NCI-H187 treated with DMSO at 0.1 percent for 48 hours (cell line): ENCODE measurements at places on chromosomes 6 and 20.

DNA sequence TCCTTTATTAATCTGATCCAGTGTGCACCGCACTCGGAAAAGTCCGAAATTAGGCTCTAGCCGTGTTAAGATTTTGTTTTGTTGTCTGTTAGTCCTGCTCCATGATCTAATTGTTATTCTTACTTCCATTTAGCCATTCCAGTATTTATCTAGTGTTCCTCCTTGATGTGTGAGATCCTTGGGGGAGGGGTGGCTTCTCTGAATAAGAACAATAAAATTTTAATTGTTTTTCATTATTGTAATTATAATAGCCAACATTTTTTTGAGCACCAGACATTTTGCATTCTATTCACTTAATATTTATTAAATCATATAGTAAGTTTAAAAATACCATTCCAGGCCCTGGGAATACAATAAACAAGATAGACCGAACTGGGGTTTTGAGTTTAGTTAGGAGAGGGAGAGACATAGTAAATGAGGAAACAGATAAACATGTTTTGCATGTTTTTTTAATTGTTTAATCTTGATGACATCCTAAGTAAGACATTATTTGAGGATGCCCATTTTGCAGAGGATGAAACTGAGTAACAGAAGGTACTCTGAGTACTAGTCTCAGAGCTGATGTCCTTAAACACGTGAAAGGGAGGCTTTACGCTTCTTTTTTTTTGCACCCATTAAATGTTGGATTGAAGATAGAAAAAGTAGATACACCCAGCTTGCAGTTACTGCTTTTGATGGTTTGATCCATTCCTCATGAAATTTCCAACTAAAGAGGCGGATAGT is 1.2 kb downstream of the CBFA2T2 start:
- no peak for DNase-seq

GRCh38 chr6:45625191-45625664 is 247.5 kb upstream of the SUPT3H start:
- no peak for DNase-seq

DNA sequence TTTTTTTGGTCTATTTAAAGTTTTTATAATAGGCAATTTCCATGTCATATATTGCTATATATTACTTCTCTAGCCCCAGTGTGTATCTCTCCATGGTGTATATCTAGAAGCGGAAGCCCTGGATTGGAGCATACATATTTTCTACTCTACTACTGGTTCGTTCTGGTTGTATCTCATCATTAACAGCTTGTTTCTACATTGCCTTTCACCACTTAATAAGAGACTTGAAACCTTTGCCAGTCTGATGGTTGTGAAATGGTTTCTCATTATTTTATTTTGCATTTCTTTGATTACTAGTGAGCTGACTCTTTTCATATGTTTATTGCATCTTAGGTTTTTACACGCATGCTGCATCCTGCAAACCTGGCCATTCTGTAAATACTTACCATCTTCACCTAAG is 3.6 kb downstream of the DSTN start:
- no peak for DNase-seq

- DNase-seq: no peak
Measured at GRCh38 chr20:63740070-63740626, 572 bp downstream of the SLC2A4RG start.

DNA sequence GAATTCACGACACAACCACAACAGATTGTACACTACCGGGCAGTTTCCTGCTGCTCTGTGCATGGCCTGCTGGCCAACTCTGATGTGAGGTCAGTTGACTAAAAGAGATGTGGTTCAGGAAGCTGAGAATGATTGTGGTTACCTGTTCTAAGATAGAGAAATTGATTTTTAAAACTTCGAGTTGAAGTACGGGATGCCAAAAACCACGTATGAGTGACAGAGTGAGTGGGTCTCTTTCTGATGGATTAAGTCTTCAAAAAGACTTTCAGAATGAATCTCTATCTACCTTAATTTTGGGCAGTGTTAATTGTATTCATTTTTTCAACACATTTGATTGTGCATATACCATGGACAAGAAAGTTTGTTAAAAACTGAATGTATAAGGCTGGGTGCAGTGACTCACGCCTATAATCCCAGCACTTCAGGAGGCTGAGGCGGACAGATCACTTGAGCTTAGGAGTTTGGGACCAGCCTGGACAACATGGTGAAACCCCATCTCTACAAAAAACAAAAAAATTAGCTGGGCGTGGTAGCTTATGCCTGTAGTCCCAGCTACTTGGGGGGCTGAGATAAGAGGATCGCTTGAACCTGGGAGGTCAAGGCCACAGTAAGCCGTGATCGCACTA is 121.2 kb downstream of the SGK1 start:
- no peak for DNase-seq

DNA sequence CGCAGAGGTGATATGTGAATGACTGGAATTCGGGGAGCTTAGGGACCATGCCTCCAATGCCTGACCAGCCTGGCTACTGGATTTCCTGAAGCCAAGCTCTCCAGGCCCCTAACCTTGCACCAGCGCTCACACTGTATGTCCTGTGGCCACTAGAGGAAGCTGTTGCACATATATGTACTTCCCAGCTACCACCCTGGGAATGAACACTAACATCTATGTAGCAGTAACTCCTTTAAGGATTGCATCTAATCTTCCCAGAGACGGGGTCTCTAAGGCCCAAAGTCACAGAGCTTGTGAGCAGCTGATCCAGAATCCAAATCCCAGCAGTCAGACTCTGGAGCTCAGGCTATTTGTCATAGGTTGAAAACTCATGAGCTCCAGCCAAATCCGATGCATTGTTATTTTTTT is 20.4 kb upstream of the BPIFB1 start:
- DNase-seq: no peak

DNA sequence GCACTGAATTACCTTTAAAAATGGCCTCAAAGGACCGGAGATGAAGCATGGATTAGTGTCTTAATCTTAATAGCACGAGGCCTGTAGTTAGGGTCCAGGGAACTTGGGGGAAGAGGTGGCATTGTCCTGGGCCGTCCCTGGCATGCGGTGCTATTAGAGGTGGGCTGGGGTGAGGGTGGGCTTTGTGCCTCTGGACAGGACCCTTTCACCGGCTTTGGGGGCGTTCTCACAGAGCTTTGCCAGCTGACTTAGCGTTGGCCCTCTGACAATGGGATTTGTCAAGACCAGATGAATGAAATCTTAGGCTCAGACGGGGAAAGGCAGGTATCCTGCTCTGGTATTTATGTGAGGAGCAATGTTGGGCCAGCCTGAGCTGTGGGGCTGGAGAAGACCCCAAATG is 59.6 kb downstream of the ERMARD start:
- DNase-seq: no peak

DNA sequence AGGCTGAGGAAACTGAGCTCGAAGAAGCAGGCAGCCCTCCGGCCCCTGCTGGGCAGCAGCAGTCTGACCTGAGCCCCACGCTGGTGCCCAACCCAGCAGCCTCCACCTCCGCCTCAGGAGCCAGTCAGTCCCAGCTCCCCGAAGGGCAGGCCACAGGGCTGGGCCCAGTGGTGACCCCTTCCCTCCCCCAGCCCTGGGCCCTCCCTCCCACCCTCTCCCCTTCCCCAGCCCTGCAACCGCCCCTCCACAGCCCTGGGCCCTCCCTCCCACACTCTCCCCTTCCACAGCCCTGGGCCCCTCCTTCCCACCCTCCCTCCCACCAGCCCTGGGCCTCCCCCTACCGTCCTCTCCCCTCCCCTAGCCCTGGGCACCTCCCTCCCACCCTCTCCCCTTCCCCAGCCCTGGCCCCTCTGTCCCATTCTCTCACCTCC is 115.0 kb downstream of the TAF4 start:
- DNase-seq: no peak

- no peak for DNase-seq
Measured at GRCh38 chr6:106162921-106163320, 76.8 kb downstream of the PRDM1 start.

- DNase-seq: no peak
Measured at GRCh38 chr20:8076306-8077136, 55.5 kb upstream of the PLCB1 start.

DNA sequence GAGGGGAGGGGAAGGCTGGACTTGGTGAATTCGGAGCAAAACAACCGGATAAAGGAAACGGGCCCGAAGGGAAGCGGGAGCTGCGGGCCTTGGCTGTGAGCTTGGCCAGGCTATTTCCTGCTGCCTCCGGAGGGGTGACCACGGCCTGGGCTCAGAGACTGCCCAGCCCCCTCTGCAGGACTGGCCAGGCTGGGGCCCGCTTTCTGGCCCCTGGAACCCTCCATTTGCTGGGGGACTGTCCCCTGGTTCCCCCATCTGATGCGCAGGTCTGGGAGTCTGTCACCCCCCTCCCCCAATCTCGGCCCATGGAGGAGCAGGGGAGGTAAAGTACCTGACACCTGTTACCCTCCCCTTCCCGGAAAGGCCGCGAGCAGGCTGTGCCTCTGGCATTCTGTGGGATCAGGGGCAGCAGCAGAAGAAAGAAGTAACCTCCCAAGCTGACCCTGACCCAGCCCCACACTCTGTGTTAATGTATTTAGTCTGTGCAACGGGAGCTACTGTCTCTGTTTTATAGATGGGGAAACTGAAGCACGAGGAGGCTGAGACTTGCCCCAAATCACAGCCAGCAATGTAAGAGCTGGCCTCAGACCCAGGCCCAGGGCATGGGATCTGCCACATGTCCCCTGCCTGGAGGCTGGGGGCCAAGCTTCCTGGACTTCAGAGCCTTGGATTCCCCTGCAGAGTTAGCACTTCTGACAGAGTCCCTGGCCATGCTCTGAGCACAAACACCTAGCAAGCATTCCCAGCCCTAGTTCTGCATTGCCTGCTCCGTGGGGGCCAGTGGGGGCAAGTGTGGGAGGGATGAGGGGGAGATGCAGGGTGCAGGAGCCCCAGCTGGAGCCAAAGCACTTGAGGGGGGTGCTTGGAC is 3.5 kb downstream of the C20orf204 start:
- no peak for DNase-seq

DNA sequence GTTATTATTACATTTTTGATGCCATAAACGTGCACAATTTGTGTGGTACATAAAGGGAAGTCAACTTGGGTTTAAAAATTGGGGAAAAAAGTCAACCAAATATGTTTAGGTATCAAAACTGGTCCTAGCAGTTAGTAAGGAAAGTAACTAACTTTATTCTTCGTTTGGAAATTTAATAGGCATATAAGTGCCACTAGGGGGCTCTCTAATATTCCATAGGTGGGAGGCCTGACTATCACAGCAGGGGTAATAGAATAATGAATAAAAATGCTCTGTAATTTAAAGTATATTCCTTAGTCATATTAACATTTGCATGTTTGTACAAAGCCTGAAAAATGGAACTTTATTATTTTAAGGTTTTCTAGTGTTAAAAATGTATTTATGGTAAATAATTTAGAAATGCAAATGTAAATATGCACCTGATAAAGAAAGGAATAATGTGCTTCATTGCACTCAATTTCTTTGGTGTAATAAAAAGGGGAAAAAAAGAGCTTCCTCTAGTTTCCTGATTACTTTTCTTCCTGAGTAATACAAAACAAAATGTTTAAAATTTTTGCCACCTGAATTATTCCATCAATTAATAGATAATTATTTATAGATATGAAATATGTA is 125.7 kb upstream of the HDAC2 start:
- DNase-seq: peak; percentile 3

- DNase-seq: no peak
Measured at GRCh38 chr20:38445381-38445796, 10.3 kb upstream of the SNHG17 start.

GRCh38 chr6:44053760-44054556 is 73.3 kb downstream of the MRPL14 start:
- no peak for DNase-seq

DNA sequence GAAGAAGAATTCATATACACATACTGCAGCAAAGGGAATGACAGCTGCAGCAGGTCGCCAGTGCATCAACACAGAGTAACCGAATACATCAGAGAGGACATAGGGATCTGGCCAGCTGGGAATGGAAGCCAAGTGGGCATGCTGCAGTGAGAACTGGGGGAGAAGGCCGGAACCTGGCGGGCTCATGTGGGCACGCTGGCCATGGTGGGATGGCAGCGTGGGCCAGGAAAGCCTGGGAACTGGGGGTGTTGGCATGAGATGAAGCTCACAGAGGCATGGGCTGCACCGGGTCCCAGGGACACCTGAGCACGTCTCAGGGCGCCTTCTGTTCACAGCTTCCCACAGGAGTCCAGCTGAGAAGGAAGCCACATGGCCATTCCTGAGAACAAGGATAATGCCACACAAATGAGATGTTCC is 139.5 kb upstream of the AGPAT4 start:
- no peak for DNase-seq

- DNase-seq: no peak
Measured at GRCh38 chr6:81744131-81744530, 8.3 kb downstream of the TENT5A start.

DNA sequence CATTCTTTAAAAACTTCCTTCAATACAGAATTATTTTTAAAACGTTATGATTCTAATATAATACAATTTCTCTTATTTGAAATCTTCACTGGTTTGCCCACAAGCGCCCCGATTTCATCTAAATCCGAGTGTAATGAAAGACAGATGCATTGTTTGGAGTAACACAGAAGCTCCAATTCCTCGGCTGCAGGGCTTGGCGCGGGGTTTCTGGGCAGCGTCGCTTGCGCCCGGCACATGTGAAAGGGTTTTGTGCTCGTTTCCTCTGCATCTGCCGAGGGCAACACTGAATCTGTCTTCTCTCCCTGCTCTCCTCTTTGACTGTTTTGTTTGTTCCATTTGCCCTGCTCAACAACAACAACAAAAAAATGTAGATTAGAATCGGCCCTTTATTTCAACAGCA is 248.6 kb upstream of the QKI start:
- DNase-seq: no peak

DNA sequence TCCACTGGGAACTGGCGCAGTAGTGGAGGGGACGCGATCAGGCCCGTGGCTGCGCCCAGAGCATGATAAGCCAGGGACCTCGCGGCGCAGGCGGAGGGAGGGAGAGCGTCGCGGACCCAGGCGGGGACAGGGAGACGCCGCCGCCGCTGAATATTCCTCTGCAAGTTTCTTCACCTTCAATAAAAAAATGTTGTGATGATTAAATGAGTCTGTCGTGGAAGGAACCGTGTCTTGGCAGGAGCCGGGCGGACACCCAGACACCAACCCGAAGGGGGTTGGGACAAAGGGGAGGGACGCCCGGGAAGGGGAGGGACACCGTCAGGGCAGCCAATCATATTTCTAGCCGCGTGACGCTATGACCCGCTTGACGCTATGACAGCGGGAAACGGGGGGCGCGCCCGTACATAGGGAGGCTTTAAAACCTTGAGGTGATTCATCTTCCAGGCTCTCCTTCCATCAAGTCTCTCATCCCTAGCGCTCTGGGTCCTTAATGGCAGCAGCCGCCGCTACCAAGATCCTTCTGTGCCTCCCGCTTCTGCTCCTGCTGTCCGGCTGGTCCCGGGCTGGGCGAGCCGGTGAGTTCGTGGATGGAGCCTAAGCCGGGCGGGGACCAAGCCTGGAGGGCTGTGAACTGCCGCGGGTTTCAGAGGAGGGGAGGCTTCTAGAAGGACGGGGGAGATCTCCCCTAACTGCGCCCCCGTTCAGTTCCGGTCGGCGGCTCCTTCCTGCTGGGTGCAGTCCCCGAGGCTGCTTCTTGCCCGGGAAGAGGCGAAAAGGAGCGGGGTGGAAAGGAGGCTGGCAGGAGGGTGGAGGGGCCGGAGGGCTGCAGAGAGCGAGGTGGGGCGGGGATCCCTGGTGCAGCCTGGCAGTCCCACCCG is at the start of gene ULBP2:
Gene ULBP2, plus strand, starts transcription at position 432 of the 878 bp plus-strand sequence. Its CDS starts 59 bp downstream, at position 491.
- no peak for DNase-seq
